Substantia nigra (tissue), 51 donors: ENCODE measurements at places on chromosomes 7 and 10.

DNA sequence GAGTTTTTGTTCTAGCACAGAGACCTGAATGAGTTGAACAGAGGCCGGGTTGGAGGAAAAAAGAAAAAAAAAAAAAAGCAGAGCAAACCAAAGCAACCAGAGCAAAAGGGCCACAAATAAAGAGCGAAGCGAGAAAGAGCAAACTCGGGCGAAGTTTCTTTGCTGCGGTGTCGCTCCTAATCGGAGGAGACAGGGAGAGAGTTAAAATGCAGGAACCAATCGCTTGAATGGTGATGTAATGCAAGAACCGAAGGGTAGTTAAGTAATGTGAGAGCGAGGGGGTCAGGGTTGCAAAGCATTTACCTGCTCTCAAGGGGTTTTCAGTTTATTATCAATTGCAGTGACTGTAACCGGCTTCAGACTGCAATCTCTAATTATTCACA is 271.7 kb downstream of the TRIL start:
- DNase-seq: no peak

DNA sequence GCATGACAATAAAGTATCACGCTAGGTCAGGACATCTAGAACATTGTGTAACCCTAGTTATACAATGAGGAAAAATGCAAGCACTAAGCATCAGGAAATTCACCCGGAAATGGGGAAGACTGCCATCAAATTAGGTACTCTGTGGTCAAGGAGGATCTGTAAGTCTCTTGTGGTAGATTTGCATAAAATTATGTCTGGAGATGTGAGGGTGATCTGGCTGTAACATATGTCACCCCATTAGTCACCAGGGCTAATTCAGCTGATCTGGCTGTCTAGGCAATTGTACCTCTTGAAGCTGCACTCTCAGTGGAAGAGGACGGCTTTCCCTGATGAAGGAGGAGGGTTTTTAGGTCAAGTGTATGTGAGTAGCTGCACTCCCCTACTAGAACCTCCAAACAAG is 14.8 kb downstream of the AKR1D1 start:
- no peak for DNase-seq

DNA sequence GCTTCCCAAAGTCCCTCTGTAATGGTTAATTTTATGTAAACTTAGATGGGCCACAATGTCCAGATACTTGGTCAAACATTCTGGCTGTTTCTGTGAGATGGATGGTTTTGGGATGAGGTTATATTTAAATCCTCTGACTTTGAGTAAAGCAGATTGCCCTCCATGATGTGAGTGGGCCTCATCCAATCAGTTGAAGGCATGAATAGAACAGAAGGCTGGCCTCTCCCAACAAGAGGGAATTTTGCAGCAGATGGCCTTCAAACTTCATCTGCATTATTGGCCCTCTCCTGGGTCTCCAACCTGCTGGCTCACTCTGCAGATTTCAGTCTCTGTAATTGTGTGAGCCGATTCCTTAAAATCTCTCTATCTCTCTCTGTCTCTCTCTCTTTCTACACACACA is 362.3 kb downstream of the GRID1 start:
- no peak for DNase-seq

DNA sequence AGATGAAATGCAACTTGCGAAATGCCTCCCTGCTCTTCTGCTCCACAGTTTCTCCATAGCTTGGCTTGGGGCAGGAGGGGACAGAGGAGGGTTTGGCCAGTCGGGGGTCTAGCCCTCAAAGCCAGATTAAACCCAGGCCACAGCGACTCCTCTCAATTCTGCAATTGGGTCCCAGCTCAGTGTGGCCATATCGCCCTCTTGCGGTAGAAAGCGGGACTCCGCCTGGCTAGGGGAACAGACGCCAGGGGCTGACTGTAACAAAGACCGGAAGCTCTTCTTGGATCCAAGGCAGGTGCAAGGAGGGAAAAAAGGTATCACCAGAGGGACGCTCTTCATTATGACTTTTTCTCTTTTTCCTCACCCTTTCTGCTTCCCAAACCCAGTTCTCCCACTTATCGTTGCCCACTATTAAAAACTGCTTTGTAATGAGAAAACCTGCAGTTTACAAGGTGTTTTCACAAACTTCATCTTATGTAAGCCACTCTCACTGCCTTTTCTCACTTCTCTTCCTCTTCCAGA is 36.6 kb upstream of the TNPO3 start:
- DNase-seq: peak; percentile 42

DNA sequence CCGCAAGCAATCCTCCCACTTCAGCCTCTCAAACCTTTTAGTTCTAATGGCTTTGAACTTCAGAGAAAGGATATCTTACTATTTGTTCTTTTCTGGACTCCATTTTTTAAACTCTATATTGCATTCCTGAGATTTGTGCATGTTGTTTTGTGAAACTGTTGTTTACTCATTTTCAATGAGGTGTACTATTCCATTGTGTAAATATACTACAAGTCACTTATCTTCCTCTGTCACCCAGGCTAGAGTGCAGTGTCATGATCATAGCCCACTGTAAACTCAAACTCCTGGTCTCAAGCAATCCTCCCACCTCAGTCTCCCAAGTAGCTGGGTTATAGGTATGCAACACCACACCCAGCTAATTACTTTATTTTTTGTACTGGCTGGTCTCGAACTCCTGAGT is 31.4 kb upstream of the AKR1D1 start:
- DNase-seq: no peak

- no peak for DNase-seq
Observed at GRCh38 chr7:134024739-134025138, 102.4 kb upstream of the LRGUK start.

DNA sequence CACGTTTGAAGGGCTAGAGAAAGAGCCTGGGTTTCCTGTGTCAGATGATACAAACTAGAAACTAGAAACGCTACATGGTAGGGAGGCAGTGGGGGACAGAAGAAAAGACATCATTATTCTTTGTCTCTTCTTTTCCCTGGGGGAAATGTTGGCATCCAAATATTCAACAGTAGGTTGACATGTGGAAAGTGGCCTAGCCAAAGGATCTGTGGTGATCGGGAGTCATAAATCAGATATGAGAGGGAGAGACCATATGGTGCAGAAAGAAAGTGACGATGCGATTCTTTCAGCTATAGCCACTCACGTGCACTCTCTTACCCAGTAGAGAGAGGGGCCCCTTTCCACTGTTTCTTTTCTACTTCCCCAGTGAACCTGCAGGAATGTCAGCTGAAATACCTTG is 964.7 kb downstream of the LRMDA start:
- DNase-seq: no peak

- DNase-seq: no peak
Observed at GRCh38 chr7:81408728-81409127, 361.1 kb downstream of the HGF start.

DNA sequence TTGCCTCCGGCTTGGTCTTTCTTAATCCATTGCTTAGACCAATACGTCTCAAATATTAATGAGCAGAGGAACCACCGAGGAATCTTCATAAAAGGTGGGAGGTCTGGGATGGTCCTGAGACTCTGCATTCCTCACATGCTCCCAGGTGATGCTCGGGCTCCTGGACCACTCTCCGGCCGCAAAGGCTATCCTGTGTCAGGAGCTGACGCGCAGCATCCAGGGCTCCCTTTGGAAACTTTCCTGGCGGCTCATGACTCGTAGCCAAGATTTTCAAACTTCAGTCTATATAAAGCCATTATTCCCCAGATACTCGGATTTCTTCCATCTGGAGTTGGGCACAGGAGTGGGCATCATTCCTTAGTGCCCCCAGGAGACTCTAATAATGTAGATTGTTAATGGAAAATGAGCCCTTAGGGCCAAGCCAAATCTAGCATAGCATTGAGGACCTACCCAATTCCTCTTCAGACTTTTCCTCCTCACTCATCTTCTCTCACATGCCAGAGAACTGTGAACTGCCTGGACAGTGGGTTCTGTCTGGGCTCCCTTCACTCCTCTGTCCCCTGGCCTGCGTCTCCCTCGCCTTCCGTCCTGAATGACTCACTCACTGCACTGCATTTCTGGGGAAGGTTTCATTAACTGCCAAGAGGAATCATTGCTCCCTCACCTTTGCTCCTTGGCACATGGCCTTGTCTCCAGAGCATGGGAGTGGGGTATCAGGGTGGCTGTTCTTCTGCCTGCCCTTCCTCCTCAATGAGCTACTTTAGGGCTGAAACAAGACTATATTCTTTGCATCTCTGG is 89.3 kb downstream of the MKI67 start:
- DNase-seq: no peak

GRCh38 chr7:8881916-8882315 is 448.5 kb downstream of the NXPH1 start:
- DNase-seq: no peak

- DNase-seq: no peak
Observed at GRCh38 chr10:62414359-62414758, 40.2 kb downstream of the ZNF365 start.

- no peak for DNase-seq
Observed at GRCh38 chr10:340646-341045, 205.4 kb downstream of the ZMYND11 start.

- DNase-seq: peak; percentile 14
Observed at GRCh38 chr7:32905175-32905662, 13.7 kb upstream of the KBTBD2 start.

DNA sequence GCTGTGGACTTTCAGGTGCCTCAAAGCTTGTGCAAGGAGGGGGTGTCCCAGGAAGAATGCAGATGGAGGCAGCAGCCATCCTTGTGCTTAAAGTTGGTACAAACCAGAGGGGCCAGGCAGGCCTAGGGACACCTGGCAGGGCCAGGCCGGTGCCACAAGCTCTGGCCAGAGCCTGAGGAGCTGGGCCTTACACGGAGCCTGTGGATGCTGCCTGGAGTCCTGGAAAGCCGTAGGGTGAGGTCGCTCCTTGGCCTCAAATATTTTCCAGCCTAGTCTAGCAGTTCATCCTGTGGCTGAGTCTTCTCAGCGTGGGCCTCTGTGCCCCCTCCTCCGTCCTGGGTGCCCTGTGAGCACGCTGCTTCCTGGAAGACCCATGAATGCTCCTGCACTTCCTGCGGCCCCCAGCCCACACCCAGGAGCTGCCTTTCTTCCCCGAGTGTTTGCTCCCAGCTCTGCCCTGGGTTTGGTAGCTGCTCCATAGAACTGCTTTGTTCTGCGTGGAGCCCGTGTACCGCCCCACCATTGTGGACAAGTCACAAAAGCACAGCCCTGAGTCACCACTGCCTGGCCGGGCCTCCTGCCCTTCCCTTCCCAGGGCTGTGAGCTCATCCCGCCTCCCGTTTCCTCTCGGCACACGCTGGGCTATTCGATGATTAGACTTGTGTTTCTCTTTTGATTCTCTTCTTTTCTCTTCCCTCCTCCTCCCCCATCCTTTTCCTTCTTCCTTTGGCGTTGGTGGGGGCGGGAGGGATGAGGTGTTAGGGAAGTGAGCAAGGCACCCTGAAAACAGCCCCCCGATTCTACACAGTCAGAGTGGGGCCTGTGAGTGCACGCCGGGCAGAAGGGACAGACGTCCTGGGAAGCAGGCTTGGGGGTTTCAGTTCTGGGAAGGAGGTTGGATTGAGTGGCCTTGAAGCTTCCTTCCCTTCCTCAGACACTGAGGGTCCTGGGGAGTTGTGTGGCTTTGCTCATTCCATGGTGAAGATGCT is 73.2 kb upstream of the SHH start:
- no peak for DNase-seq

DNA sequence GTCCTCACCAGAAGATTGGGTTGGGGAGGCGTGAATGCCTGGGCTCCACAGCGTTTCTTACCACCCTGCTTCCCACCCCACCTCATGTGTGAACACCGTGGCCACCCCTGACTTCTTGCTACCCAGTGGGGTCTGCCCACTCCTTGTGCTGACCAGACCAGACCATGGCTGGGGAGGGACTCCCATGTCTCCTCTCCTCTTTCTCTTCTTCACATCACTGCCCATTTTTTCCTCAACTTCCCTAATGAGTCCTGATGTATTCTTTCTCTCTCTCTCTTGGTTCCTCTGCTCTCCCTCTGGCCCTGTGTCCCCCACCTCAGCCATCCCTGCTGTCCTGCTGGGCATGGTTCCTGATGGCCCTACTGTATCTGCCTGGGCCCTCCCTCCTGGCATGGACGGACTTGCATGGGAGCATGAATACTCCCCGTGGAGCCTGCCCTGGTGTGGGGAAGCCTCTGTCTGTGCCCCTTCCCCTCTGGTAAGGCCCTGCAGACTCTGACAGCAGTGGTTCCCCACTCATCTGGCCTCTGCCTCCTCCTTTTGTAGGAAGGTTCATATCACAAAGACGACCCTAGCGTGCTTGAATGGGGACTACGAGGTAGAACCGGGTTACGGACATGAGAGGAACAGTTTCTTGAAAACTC is 85.5 kb downstream of the ADCY1 start:
- no peak for DNase-seq

DNA sequence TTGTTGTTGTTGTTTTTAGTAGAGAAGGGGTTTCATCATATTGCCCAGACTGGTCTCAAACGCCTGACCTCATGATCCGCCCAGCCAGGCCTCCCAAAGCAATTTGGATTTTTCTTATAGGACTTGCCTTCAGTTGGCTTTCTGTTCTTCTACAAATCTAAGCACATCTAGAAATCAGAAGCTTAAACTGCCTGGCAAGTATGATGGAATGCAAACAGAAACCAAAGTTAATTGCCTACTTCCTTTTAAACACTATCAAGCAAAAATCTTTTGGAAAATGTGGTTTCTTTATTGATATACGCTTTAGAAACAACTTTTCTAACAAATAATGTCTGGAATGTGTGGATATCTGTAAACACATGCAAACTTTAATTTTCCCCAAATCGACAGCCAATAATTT is 64.9 kb downstream of the USP6NL start:
- DNase-seq: no peak

DNA sequence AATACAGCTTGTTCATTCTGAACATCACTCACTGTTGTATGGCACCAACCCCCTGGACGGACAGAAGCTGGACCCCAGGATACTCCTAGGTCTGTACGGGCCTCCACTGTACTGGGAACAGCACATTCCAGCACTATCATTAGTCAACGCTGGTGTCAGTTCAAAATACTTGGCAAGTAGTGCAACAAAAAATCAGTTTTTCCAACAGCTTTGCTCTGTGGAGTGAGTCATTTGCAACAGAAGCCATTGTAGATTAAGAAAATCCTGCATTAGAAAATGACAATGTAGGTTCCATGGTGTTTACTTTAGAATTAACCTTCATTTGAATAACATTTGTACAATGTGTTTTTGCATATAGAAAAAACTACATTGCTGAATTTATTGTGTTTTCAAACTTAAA is 266.6 kb downstream of the HDAC9 start:
- DNase-seq: no peak

GRCh38 chr7:134375206-134375605 is 58.5 kb upstream of the SLC35B4 start:
- DNase-seq: no peak

DNA sequence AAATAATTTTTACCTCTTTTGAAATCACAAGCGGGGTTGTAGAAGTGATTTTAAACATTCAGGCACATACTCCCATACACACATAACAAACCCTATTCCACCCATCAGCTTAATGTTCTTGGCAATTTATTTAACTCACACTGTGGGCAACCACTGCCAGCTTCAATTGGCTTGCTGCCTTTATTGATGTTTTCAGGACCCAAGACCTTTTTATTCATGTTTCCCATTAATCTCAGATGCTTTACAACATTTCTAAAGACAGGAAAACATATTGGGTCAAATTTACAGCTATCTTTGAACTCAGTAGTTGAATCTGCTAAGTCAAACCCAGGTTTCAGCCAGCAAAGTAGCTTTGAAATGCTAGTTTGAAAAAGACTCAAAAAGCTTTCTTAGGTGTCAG is 72.9 kb upstream of the TEX47 start:
- no peak for DNase-seq

GRCh38 chr10:101489355-101489754 is 98.7 kb downstream of the POLL start:
- DNase-seq: no peak
